ENCODE measurements at places on chromosomes 2 and 18. TPM values are rescaled to one million over a fixed set of nuclear protein-coding genes. Genes with fewer than 3 reads are reported as not detected.

Gene CD8B
- total RNA-seq, result not detected

Gene RNU2-63P
- total RNA-seq, result not detected

Gene DHRS9
- total RNA-seq, result 3.9 TPM

Gene SPRED2
- 36.9 TPM for total RNA-seq

Gene MYCN
- not detected for total RNA-seq

Gene LBX2
- total RNA-seq, result 2.7 TPM

Gene SERPINB4
- total RNA-seq, result 0.14 TPM

Gene EGR4
- total RNA-seq, result 0.19 TPM

Gene RGPD3
- 0.16 TPM for total RNA-seq

Gene TTC31
- total RNA-seq, result 13.8 TPM

Gene RDH14
- total RNA-seq, result 38.3 TPM

Gene SERPINB11
- total RNA-seq, result not detected

Gene MYO3B
- not detected for total RNA-seq

Gene PROM2
- not detected for total RNA-seq

Gene IL36B
- not detected for total RNA-seq

Data from A549 treated with dexamethasone at 1 μM for 4 hours (cell line).